Immature natural killer cell (primary cell): ENCODE measurements at places on chromosomes 4 and X. TPM values are rescaled to one million over a fixed set of nuclear protein-coding genes. Genes with fewer than 3 reads are reported as not detected.
A peak's percentile ranks its signal among the peaks of the same experiment; 100 is the strongest.

DNA sequence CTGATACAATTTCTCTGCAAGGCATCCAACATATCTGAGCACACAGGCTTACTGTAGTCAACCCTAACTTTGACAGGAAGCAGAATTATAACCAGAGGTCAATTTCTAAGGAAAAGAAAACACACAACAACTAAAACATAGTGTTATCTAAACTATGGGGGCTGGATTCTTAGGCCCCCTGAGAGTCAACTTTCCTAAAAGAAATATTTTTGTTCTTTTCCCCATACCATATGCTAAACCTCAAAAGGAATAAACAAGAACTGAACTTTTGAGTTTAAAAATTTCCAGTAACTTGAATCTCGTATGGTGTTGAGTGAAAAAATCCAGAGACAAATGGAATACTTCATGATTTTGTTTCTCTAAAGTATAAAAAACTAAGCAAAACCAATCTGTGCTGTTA is 42.9 kb downstream of the ATXN3L start:
- no peak for DNase-seq

DNA sequence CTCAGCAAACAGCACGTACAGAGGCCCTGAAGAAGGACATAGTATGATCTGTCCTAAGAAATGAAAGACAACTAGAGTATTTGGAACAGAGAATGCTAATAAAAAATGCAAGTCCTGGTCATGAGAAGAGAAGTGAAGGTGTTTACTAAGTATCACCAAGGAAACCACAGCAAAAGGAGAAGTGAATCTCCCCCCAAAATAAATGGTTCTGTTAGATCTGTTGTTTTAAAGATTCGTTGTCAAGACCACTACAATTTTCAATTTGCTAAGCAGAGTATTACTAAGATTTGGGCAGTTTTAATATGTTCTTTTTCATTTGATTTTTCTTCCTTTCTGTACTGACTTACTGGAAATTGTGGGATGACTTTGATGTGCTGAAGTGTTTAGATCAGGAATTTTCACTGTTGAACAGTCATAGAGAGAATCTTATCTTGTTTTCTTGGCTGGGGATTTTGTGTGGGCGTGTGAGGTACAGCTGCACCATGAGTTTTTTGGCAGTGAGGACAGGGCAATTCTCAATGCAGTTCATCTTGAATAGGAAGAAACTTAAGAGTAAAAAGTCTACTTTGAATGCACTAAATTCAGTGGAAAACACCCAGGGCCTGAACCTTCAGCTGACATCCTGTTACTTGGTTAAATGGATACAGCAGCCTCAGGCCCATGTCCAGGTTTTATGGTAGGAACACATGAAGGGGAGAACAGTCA is 132.2 kb downstream of the STIM2 start:
- DNase-seq: no peak

- DNase-seq: no peak
These were observed 102.3 kb upstream of the GRIA3 start for GRCh38 chrX:123081776-123082175.

DNA sequence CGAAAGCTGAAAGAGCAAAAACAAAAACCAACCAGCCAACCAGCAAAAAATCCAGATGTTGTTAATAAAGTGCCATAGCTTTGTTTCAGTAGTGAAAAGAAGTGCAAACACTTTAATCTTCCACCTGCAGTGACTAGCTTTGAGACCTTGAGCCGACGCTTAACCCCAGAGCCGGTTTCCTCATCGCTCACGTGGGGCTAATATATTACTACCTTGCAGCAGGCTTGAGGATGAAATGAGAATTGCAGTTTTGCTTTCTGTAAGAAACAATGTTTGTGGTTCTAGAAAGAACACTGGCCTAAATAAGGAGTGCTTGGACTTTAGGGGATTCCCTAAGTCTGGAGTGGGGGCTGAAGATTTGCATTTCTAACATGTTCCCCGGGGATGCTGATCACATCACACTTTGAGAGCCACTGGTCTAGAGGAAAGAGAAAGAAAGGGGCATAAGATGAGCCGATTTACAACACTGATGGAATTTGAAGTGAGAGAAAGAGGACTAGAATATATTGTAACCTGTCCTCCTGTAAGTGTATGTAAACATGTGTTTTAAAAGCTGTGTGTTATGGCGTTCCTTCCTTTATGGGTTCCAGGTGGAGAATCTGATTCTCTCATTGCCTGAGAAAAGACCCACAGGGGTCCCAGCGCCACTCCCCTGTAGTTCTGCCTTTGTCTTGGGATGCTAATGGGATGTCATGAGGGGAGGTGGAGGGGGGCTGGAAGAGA is 1.4 kb downstream of the FGF2 start:
- peak; percentile 18 for DNase-seq

DNA sequence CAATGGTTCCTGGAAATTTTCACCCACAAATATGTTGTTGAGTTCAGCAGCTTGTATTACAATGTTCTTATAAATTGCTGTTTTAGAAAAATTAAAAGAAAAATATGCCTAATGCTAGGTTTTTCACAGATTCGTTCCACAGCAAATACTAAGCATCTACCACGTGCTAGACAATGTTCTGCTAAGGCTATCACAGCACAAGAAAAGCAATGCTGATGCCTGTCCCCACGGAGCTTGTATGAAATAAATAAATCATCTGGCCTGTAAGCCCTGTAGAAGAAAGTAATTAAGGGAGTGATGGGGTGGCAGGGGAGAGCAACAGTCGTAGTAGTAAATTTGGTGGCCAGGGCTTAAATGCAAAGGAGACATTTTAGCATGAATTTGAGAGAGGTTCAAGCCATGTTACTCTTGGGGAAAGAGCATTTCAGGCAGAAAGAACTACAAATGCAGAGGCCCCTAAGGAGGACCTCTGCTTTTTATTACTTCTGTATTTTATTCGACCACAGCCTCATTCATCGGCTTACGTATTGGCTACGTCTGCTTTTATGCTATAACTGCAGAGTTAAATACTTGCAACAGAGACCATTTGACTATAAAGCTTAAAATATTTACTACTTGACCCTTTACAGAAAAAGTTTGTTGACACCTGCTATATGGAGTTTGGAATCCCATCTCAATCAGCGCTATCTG is 36.3 kb downstream of the ARAP2 start:
- DNase-seq: no peak

DNA sequence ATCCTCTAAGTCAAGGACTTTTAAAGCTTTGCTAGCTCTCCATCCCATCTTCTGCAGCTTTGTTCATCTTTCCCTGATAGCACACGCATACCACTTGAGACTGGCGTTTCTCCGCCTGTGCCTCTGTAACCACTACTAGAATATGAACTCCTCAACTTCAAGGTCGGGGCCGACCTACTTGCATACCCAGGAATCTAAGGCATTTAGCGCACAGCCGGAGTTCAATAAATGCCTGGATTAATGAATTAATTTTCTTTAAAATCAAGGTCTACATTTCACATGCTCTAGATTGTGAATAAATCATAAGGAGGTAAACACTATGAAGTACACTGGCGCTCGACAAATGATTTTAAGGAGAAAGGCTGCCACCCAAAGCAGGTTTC is 89.3 kb downstream of the HNRNPD start:
- DNase-seq: no peak

GRCh38 chr4:184142121-184143000 is 75.3 kb downstream of the ENPP6 start:
- no peak for DNase-seq

DNA sequence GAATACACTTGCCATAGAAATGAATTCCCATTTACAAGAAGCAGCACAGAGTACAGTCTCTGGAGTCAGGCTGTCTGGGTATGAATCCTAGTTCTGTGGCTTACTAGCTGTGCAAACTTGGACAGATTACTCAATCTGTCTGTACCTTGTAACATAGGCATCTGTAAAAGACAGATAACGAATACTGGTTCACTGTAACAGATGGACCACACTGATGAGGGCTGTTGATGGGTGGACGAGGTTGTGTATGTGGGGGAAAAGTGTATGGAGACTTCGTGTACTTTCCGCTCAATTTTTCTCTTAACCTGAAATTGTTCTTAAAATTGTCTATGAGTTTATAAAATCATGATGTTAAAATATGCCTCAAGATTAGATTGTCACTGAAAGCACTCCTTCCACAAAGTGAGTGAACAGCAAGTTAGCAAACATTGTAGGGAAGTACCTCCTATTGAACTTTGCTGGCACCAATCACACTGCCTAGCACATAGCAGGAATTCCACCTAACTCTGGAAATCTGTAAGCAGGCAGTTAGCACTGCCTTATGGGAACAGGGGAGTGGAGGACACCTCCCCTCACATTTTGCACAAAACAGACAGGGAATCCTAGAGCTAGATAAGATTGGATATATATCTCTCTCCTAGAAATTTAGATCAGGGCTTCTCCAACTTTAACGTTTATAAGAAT is 6.5 kb upstream of the EXOSC9 start:
- no peak for DNase-seq

MAGEA12 gene
- not detected for polyA plus RNA-seq

DNA sequence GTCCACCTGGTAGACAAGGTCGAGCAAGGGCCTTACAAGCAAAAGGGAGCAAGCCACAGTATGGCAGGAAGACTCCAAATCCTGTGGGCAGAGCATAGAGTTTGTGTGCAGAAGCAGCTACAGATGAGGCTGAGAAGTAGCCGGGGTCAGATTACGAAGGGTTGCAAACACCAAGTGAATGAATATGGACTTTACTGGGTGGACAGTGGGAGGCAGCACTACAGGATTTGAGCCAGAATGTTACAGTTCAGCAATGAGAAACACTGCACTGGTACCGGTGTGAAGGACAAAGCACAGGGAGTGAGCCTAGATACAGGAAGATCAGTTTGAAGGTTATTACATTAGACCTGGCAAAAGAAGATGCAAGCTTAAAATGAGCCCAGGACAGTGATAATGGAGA is 46.1 kb upstream of the HOPX start:
- DNase-seq: no peak

GRCh38 chrX:135330706-135331105 is 21.4 kb downstream of the ETDC start:
- no peak for DNase-seq

PLAC8 gene
- polyA plus RNA-seq: 1,724 TPM

MSANTD1 gene
- polyA plus RNA-seq: not detected

- no peak for DNase-seq
These were observed 210.9 kb upstream of the NOCT start for GRCh38 chr4:138804711-138805110.

KLHL4 gene
- polyA plus RNA-seq: 0.51 TPM

GRCh38 chr4:94673961-94674360 is 83.8 kb upstream of the BMPR1B start:
- no peak for DNase-seq

GRCh38 chrX:48940404-48940955 is 16.9 kb downstream of the OTUD5 start:
- DNase-seq: no peak

MSX1 gene
- not detected for polyA plus RNA-seq

DNA sequence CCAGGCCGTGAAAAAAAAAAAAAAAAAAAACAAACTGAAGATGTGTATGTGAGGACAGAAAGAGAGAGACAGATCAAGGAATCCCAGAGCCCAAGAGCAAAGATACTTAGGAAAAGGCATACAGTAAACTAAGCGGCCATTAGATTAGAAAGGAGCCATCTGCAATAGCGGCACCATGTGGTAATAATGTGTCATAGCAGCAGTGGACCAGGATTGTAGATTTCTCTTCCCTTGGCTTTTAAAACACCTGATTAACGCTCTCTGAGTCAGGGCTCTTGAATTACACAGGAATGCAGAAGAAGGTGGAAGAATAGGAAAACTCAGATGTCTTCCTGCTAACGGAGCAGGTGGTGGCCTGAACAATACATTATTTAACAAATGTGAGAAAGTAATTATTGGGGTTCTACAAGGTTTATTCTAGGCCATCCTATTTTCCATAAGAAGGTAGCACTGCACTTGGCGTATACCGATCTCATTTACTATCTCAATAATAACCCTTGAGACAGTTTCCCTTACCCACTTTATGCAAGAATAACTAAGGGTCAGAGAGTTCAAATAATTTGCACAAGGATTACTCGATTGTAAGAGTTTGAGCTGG is 182.7 kb downstream of the KCNIP4 start:
- peak; percentile 7 for DNase-seq

- no peak for DNase-seq
These were observed 35.9 kb upstream of the TAPT1 start for GRCh38 chr4:16262188-16262587.

DNA sequence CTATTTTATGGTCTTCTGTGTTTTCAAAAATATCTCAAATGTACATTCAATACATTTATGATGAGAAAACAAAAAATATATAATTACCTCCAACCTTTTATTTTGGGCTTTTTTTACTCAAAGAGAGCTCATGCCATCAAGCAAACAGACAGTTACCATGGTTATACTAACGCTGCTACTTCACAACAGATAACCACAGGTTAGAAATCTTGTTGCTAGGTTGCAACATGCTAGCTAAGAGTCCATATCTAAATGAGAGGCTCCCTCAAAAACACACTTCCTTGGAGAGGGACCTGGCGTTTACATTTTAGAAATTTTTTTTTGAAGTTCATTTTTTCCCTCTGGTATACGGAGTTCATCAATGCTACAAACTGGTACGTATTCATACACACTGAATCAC is 44.3 kb downstream of the TBC1D9 start:
- no peak for DNase-seq

GRCh38 chr4:2289955-2290333 is 28.0 kb upstream of the MXD4 start:
- DNase-seq: no peak

- DNase-seq: no peak
These were observed 199.0 kb upstream of the CXXC4 start for GRCh38 chr4:104693601-104694201.

GAGE12E gene
- polyA plus RNA-seq: not detected

SMIM31 gene
- not detected for polyA plus RNA-seq

DNA sequence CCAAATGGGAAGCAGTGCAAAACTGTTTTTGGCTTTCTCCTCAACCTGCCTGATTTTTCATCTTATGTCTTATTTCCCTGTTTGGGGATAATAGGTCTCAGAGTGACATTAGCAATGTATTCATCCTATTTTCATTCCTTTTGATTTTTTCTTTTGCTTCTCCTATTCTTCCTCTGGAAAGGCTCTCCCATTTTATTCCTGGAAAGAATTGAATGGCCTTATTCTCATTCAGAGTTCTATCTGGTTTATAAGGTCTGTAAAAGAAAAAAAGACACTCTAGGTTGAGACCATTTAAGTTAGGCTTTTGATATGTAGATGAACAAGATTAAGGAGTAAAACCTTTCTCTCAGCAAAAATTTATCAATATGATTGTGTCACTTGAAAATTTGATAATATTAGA is 27.8 kb upstream of the ALB start:
- no peak for DNase-seq

DNA sequence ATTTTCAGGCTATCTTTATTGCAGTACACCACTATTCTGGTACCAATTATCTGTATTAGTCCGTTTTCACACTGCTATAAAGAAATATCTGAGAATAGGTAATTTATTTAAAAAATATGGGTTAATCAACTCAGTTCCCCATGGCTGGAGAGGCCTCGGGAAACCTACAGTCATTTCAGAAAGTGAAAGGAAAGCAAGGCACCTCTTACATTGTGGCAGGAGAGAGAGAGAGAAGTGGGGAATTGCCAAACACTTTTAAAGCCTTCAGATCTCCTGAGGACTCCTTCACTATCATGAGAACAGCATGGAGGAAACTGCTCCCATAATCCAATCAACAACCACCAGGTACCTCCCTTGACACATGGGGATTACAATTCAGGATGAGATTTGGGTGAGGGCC is 54.7 kb downstream of the AMER1 start:
- DNase-seq: no peak

GRCh38 chrX:24982306-24982965 is 33.3 kb downstream of the ARX start:
- DNase-seq: no peak

TMEM31 gene
- polyA plus RNA-seq: not detected

SOWAHD gene
- not detected for polyA plus RNA-seq
